Stimulated activated CD4-positive, alpha-beta T cell treated with anti-CD3 and anti-CD28 coated beads, TNF-alpha, amount 100 ng/mL, for 48 hours (primary cell): ENCODE measurements at places on chromosomes 7 and 10.

DNA sequence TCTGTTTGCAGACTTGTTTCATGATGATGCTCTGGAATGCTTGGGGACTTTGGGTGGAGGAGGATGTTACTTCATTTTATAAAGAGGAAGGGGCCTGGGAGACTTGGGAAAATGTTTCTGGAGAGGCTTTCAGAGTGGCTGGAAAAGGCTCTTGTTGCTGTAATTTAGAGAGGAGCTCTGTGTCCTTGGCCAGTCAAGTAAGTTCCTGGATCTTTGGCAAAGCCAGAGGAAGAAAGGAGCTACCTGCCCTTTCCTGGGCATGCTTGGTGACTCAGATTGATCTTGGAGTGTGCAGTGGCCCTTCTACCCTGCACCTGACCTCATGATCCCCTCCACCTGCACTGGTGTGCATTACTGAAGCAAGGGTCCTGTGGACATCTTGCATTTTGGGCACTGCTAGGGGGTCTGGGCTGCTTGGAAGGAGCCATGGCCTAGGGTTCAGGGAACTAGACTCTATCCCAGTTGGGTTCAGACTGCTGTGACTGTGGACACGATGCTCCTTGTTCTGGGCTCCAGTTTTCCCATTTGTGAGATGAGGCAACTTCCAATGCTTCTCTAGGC, 56.1 kb downstream of the ADCYAP1R1 start:
- no peak for DNase-seq

DNA sequence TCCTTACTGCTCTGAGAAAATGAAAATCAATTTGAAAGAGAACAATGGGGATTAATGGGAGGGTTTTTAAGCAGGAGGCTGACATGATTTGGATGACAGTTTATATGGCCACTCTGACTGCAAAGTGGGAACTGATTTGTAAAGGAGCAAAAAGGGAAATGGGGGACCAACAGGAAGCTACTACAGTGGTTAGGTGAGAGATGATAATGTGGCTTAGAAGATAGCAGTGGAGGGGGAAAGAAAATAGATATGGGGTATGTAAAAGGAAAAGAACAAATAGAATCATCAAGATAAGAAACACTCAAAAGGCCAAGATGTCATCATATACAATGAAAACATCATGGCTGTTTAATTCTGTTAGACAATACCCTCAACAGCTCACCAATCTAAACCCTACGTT, 177.5 kb downstream of the ANK3 start:
- DNase-seq, result no peak

DNA sequence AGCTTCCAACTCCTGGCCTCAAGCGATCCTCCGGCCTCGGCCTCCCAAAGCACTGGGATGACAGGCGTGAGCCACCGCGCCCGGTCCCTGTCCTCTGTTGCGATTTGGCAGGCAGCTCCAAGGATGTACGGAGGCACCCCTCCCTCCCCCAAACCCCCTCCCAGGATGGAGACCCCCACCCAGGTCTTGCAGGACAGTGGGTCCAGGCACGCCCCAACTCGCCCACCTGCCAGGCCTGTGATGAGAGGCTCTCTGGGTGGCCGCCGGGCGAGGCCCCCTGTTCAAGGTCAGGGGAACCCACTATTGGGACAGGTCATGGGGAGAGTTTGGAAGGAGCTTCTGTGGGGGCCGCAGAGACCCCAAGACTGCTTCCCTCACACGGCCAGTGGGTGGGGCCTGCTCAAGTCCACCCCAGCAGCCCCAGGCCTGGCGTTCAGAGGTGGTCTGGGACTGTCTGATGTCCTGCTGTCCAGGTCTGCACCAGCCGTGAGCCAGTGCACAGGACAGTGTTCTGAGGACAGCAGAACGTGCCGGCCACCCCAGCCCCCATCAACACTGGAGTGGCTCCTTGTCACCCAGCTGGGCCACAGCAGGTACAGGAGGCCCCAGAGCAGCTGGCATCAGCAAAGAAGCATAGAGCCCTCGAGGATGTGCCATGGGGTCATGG, 2.5 kb downstream of the ADAP1 start:
- DNase-seq, result no peak

DNA sequence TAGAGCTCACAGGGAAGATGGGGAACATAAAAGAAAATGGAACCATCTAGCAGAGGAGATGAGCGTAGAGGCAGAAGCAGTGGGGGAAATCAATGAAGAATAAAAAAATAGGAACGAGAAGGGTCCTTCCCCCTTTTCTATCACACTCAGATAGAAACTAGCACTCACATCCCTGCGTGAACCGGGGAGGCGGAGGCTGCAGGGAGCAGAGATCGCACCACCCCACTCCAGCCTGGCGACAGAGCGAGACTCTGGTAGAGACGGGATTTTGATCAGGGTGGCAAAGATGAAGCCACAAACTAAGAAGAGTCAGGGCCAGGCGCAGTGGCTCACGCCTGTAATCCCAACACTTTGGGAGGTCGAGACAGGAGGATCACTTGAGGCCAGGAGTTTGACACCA, 64.7 kb upstream of the ECHDC3 start:
- no peak for DNase-seq
